ENCODE measurements at places on chromosomes 4 and X.

GRCh38 chr4:54076673-54077072 lies 12.3 kb upstream of the CHIC2 start:
- no peak for DNase-seq

- no peak for DNase-seq
Measured at GRCh38 chr4:108003982-108004515, 14.4 kb downstream of the HADH start.

DNA sequence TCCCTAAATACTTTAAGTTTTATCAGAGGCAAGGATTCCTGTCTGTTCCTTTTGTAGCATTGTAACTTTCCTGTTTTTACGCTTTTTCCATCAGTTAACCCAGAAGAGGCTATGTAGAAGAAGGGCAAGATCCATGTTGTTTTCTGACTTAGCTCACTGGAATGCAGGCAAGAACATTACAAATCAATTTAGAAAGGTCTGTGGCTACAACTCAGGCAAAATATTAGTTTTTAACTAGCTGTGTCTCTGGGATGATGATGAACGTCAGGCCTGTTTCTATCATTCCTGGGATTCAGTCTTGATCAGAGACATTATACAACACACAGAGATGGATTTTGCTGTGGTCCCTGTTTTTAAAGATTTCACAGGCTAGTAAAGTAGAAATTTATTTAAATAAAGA lies 813.0 kb upstream of the POU3F4 start:
- DNase-seq = no peak

GRCh38 chrX:111609206-111609605 lies 71.8 kb upstream of the ALG13 start:
- no peak for DNase-seq

DNA sequence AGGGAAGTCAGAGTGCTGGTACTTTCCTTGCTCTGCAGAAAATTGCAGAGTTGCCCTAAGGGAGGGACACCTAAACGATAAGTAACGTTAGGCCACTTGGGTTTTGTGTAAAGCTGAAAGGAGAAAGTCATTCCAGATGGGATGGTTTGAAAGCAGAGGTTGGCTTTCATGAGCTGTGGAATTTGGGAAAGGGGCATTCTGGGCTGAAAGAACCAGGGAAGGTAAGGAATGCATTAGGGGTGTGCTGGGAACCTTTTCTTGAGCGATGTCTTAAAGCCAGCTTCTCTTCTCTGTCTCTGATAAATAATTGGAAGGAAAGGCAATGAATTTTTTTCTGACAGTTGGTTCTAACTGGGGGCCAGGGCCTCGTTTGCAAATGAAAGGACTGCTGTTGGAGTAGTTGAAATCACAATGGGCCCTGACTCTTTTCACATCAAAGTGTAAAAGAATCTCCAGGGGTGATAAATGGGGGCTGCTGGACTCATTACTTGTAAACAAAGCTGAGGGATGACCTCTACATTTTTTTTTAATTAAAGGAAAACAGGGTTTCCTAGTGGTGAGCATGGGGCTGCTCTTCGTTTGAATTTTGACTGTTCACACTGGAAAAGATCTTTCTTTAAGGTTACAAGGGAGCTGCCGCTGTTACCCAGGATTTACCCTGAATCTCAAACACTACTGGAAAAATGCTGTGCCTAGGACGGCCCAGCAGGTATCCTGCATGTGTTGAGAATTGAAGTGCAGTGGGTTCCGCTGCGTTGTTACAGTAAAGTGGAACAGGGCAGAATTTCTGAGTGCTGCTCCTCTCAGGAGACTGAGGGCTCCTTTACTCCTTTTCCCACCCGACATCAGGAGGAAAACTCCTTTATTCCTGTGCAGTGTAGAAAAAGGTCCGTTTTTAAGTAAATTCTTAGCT lies 25.0 kb downstream of the AFF1 start:
- no peak for DNase-seq

DNA sequence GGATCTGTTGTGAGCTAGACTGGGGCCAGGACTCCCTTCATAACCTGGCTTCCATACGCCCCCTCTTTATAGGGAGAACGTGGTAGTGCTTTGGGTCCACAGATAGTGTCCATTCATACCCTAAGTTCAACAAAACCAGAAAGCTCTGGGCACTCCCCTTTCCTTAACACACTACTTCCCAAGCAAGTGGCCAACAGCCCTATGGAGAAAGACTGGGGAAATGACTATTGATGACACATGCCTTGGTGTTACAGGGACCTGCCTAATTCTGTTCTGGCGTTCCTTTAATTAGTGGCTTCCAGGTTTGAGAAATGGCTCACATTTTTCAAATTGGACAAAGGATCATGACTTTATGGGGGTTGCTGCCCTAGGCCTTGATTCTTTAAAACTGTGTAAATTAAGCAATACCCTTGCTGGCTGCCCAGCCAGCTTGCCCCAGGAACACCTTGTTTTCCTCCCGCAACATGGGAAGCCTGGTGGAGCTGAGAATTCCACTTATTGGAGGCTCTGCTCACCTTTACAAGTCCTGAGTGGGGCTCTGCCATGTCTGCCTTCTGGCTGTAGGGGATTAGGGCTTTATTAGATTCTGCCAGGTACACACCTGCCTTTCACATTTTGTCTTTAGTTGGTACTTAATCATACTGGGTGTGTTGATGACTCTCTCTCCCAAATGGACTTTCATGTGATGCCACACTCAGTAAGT lies 61.1 kb downstream of the RGS12 start:
- no peak for DNase-seq

DNA sequence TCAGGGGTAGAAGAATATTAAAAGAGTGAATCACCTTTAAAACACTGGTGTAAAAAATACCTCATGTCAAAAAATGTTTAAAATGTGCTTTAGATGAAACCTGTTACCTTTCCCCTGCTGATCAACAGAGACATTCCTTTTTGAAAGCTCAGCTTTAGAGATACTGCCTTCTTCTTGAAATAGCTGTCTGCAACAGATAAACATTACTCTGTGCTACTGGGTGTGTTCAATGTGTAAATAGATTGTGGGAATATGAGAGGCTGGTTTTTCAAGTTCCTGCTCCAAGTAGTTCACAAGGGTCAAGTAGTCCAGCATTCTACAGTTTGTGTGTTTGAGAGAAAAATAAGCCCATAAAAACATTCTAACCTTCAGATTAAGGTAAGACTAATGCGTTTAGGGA lies at the start of gene SYTL5:
Gene SYTL5, plus strand, starts transcription at position 263 of the 400 bp plus-strand sequence. CDS start 27,337 bp downstream, outside the sequence.
- DNase-seq = no peak

DNA sequence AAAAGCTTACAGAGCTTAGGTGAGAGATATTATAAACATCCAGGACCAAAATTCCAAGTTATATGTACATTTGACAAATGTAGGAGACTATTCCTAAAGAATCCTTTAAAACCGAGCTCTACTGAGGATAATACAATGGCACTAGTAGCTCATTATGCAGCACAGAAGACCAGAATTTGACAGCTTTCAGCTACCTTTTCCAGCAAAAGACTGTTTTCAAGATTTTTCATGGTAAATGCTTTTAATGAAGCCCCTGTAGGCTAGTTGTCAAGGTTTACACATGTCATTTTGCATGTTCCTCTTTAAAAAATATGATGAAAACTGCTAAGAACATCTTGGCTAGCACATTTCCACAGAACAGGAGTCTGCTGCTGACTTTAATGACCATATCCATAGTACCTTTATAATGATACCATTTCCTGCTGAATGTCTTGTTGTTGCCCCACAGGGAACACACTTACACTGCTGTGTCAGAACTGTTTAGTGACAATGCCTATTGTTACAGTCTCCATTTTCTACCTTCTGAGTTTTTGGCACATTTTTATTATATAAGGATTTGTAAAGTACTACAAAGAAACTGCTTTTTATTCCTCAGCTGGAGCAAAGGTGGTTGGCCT lies 1382.3 kb downstream of the RAPGEF2 start:
- no peak for DNase-seq

DNA sequence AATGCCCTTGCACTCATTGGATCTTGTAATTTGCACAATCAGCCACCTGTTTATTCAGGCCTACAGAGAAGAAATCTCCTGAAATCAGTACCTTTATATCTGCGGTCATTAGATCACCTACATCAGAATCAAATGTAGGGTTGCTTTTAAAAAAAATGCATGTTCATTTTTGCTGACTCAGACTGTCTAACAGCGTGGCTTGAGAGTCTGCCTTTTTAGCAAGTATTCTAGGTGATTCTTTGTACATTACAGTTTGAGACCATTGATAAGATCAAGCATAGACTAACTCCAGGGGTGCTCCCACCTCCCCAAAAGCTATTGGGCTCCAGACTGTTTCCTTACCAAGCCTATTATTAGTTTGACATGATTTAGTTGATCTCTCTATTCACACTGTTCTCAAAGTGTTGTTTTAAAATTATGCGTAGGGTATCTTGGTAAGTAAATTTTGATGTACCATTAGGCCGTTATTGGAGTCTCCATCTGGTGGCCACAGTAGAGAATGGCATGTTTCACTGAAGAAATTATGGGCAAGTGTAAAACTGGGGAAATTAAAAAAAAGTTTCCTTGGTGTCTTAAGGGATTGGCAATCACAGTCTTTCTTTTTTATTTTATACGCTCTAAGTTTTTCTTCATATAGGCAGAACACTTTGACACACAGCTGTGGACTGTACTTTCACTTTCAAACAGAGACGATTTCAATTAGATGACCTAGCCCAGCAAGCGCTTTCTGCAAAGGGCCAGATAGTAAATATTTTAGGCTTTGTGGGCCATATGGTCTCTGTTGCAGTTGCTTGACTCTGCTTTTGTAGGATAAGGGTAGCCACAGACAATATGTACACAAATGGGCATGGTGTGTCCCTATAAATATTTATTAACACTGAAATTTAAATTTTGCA lies 33.7 kb upstream of the MSL3 start:
- DNase-seq = no peak

GRCh38 chr4:53583513-53583912 lies 7.8 kb downstream of the LNX1 start:
- DNase-seq = no peak

- no peak for DNase-seq
Measured at GRCh38 chr4:124209211-124209610, 503.3 kb downstream of the ANKRD50 start.

DNA sequence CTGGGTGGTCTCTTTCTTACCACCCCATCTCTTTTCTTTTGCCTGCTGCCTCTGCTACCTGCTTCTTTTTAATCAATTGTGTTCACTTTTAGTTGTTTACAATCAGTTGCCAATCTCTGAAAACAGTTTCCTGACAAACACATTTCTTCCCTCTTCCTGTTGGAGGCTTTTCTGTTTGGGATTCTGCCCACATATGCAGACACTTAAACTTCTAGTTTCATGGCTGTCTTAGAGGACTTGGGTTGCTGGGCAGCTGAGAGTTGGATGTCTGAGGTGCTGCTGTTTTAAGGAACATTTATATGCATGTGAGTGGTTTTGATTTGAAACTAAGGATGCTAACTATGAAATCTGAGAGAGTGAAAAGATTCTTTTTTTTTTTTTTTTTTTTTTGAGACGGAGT lies 112.3 kb upstream of the LIMCH1 start:
- DNase-seq = no peak

DNA sequence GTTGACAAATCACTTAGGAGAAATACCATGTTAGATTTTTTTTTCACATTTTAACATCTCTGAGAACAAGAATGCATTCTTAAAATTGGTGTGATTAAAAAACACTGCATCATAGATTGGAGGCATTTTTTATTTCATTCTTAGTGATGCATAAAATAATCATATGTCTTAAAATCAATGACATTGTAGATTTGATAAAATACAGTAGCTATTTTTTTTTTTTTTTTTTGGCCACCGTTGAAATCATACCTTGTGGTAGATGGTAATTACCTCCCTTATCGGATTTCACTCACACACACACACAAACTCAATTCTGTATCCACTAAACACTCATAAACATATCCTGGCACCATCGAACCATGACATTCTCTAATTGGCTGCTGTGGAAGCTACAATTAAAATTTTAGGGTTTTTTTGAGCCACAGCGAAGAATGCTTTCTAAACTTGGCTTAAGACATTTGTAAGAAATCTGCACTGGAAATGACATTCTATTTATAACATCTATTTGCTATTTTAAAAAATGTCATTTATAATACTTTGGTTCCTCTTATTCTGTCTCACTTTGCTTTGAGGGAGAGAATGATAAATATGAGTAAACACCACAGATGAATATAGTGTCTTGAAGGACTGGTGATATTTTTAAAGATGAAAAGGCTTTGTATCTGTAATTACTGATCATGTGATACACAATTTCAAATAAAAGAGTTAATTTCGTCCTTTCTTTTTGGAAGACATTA lies 60.1 kb downstream of the CCSER1 start:
- no peak for DNase-seq

- no peak for DNase-seq
Measured at GRCh38 chrX:125295337-125295736, 24.3 kb upstream of the TEX13C start.

GRCh38 chrX:70437921-70438665 lies 6.5 kb upstream of the DLG3 start:
- DNase-seq = no peak

DNA sequence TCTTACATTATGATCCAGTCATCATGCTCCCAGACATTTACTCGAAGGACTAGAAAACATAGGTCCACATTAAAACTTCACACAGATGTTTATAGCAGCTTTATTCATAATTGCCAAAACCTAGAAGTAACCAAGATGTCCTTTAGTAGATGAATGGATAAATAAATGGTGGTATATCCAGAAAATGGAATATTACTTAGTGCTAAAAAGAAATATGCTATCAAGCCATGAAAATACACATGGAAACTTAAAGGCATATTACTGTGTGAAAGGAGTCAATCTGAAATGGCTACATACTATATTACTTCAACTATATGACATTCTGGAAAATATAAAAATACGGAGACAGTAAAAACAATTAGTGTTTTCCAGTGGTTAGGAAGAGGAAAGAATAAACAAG lies 1039.1 kb upstream of the INTU start:
- no peak for DNase-seq

- DNase-seq = no peak
Measured at GRCh38 chrX:72274526-72274925, 2.5 kb downstream of the RPS4X start.
